ENCODE measurements at places on chromosomes 12 and 14. TPM values are rescaled to one million over a fixed set of nuclear protein-coding genes. Genes with fewer than 3 reads are reported as not detected.

GRCh38 chr12:94207849-94208621 lies 59.7 kb downstream of the PLXNC1 start:
- peaks cover 2% of the 10 kb centered on the region for H3K27me3 ChIP-seq
- no peak overlapping the region for H3K27ac ChIP-seq
- no peak overlapping the region for H3K4me3 ChIP-seq
- DNase-seq = no peak
- no peaks in the 10 kb centered on the region for H3K4me1 ChIP-seq

DNA sequence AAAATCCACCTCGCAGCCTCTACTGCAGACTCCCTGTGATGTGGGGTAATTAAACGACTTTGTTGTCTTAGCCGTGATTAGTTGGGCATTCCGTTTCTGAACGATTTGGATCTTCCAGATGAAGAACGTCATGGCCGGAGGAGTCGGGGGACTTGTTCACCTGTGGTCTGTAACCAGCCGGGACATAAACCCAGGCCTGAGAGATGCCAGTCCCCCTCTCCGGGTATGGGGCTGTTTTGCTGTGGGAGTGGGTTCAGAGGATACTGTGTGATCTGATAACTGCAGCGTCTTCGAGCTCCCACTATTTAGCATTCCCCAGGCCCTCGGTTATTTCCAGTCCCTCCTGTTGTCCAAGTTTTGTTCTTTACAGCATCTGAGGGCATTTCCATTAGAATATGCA lies 96.1 kb downstream of the PIWIL1 start:
- H3K4me3 ChIP-seq = no peak overlapping the region
- DNase-seq = no peak
- peaks cover 4% of the 10 kb centered on the region for H3K36me3 ChIP-seq
- no peak overlapping the region for H3K27ac ChIP-seq
- H3K27me3 ChIP-seq = peaks cover 8% of the 10 kb centered on the region

DNA sequence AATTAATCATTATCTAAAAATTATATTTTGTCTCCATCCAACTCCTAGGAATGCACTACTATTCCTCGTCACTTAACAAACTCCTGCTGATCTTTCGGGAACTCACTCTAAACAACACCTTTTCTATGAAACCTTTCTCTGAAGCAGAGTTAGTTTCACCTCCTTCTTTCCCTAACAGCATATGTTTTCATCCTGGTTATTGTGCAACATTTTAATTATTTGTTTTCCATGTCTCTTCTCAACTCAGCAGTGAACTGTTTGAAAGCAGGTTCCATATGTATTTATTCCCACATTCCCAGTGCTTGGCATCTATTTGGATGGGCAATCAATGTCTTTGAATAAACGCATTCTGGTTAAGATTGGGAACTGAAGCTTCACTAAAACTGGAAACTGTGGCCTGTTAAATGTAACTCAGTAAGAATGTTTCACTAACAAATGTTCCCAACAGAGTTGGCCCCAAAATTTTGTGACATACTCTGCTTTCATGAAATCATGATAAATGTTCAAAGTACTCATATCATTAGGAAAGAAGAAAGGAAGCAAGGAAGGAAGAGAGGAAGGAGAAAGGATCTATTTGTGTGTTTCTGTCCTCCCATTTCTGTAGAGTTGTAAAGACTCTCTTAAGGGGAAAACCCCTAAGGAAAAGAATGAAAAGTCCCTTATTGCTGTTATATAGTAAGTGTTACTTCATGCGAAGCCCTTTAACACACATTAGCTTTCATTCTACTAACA lies 13.9 kb upstream of the LGR5 start:
- H3K27me3 ChIP-seq = no peaks in the 10 kb centered on the region
- H3K4me1 ChIP-seq = no peaks in the 10 kb centered on the region
- no peak for DNase-seq
- no peak overlapping the region for H3K4me3 ChIP-seq

Gene LTBR
- total RNA-seq = 40.3 TPM

DNA sequence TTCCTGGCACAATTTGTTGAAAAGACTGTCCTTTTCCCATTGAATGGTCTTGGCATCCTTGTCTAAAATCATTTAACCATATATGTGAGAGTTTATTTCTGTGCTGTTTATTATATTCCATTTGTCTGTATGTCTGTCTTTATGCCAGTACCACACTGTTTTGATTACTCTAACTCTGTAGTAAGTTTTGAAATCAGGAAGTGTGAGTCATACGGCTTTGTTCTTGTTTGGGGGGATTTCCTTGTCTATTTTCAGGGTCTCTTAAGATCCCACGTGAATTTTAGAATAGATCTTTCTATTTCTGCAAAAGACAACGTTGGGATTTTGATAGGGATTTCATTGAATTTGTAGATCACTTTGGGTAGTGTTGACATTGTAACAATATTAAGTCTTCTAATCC lies 88.5 kb downstream of the MYRFL start:
- peaks cover 14% of the 10 kb centered on the region for H3K4me1 ChIP-seq
- H3K27ac ChIP-seq = no peak overlapping the region
- no peak overlapping the region for H3K4me3 ChIP-seq
- peaks cover 4% of the 10 kb centered on the region for H3K36me3 ChIP-seq
- DNase-seq = no peak

DNA sequence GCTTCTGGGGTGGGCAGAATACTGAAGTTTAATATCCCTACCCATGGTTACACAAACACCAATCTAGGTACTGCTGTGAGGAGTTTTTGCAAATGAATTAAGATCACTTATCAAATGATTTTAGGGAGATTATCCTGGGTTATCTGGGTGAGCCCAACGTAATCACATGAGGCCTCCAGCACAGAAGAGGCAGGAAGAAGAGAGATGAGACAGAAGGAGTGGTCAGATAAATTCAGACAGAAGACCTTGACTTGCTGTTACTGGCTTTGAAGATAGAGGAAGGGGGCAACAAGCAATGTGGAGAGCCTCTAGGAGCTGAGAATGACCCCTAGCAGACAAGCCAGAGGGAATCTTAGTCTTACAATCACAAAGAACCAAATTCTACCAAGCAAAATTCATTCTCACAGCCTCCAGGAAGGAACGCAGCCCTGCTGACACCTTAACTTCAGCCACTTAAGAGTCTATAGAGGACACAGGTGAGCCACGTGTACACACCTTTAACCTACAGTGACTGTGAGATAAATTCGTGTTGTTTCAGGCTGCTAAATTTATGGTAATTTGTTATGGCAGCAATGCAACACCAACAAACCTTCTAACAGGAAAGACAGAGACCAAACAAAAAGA lies 49.4 kb downstream of the FERMT2 start:
- H3K27ac ChIP-seq = peak overlapping the region; percentile 43
- DNase-seq = no peak
- H3K4me1 ChIP-seq = peaks cover 16% of the 10 kb centered on the region
- H3K4me3 ChIP-seq = no peak overlapping the region
- no peaks in the 10 kb centered on the region for H3K27me3 ChIP-seq

DNA sequence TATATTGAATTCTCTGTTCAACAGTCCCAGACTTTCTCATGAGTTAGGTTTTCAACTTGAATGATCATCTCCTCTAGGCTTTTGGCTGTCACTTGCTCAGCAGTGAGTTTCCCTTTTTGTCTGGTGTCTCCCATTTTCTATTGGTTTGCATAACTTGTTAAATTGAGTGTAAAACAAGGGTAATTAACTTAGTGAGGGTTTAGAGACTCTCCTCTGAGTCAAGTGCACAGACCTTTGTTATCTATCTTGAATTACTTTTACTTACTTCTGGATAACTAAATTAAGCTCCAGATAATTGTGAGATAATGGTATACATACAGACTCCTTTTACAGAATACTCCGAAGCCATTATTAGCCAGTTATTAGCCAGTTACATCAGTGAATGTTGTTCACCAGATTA lies 22.0 kb downstream of the MLXIP start:
- H3K4me1 ChIP-seq = peaks cover 48% of the 10 kb centered on the region
- no peak overlapping the region for H3K27ac ChIP-seq
- H3K27me3 ChIP-seq = peaks cover 6% of the 10 kb centered on the region
- DNase-seq = no peak
- H3K4me3 ChIP-seq = no peak overlapping the region
- peaks cover 8% of the 10 kb centered on the region for H3K36me3 ChIP-seq

Gene IL25
- not detected for total RNA-seq

Gene SLC22A17
- total RNA-seq = 35.3 TPM

DNA sequence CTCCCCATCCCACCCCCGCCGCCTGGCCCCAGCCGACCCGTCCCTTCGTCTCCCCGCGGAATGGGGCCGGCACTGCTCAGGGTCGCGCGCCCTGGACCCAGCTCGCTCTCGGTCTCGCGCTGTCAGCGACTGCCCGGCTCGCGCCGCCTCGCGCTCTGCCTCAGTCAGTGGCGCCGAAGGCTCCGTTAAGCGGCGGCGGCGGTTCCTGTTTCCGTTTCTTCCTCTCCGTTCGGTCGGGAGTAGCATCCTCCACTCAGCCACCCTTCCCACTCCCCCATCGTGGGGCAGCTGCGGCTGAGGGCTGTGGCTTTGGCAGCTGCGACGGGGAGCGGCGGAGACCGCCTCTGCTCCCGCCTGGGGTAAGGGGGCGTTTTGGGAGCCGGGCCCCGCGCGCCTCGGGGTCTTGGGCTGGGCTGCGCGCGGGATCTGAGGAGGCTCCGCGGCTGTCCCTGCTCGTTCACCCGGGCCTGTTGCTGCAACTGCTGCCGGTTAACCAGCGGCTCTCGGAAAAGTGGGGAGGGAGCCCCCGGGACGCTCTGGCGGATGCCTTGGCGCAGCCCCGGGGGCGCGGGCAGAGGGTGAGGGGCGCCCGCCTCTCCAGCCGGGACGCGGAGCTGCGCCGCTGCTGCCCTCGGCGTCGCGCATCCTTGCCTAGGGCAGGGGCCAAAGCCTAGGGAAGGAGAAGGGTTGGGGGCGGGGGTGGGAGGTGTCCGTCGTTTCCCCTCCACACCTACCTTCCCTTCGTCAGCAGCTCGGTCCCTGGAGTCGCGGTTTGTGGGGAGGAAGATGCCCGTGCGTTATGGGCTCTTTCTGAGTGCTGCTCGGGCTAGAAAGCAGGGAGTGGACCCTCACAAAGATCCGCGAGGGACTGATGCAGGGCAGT lies 567 bp downstream of the FUT8 start:
- peaks cover 11% of the 10 kb centered on the region for H3K4me1 ChIP-seq
- DNase-seq = no peak
- peaks cover 2% of the 10 kb centered on the region for H3K36me3 ChIP-seq
- peak overlapping the region; percentile 95 for H3K4me3 ChIP-seq

GRCh38 chr12:47387994-47388393 lies 308.2 kb upstream of the AMIGO2 start:
- no peak overlapping the region for H3K4me3 ChIP-seq
- H3K27me3 ChIP-seq = peaks cover 1% of the 10 kb centered on the region
- H3K27ac ChIP-seq = no peak overlapping the region
- peaks cover 19% of the 10 kb centered on the region for H3K4me1 ChIP-seq

GRCh38 chr12:3342051-3342450 lies 149.0 kb upstream of the PRMT8 start:
- no peak overlapping the region for H3K27ac ChIP-seq
- DNase-seq = peak; percentile 71
- peaks cover 4% of the 10 kb centered on the region for H3K27me3 ChIP-seq

DNA sequence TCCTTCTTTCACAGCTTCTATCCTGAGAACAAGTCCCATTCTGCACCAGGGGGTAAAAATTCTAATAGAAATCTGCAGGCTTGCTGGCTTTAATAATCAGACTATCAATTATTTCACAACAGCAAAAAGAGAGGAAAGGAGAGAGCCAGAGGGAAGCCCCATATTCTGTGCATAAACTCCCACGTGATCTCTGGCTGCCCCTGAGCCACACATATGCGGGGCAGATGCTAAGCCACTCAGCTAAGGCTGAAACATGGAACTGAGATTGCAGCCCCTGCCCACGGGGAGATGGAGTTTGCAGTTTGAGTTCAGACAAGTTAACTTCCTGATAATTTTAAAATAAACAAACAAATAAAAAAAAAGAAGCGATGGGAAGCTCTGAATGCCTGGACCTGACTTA lies 254.4 kb upstream of the CCDC196 start:
- H3K4me3 ChIP-seq = peak overlapping the region; percentile 81
- peak; percentile 10 for DNase-seq
- peaks cover 6% of the 10 kb centered on the region for H3K27me3 ChIP-seq
- H3K27ac ChIP-seq = peak overlapping the region; percentile 64
- H3K4me1 ChIP-seq = peaks cover 57% of the 10 kb centered on the region

GRCh38 chr12:117441751-117442150 lies 80.3 kb upstream of the NOS1 start:
- peaks cover 2% of the 10 kb centered on the region for H3K27me3 ChIP-seq
- H3K4me3 ChIP-seq = no peak overlapping the region
- DNase-seq = no peak
- no peaks in the 10 kb centered on the region for H3K36me3 ChIP-seq
- no peaks in the 10 kb centered on the region for H3K4me1 ChIP-seq

GRCh38 chr14:80695869-80696268 lies 245.7 kb downstream of the CEP128 start:
- no peak overlapping the region for H3K27ac ChIP-seq
- peaks cover 2% of the 10 kb centered on the region for H3K4me1 ChIP-seq

GRCh38 chr12:113660936-113661335 lies 189.3 kb upstream of the LHX5 start:
- no peaks in the 10 kb centered on the region for H3K36me3 ChIP-seq
- peaks cover 8% of the 10 kb centered on the region for H3K4me1 ChIP-seq
- no peak overlapping the region for H3K27ac ChIP-seq
- no peak for DNase-seq
- no peak overlapping the region for H3K4me3 ChIP-seq
- no peaks in the 10 kb centered on the region for H3K27me3 ChIP-seq

Gene TAS2R9
- total RNA-seq = not detected

Gene CABP1
- total RNA-seq = not detected

Gene KRT72
- 0.28 TPM for total RNA-seq

DNA sequence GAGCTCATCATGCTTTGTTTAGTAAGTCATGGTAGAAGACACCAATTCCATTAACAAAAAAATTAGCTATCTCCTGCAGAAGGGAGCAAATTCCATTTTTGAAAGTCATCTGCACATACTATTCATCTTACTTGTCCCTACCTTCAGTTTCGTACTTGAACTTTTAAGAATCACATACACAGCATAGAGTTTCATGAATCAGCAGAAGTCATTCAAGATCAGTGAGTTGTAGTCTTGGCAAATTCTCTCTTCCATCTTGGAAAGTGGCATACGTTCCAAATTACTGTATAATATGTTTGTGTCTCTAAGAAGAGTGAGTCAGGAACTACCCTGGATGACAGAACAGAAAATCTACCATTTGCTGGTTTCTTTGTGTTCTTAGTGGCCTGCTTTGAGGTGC lies 14.1 kb downstream of the VRK1 start:
- no peak overlapping the region for H3K27ac ChIP-seq
- no peak for DNase-seq
- H3K4me1 ChIP-seq = peaks cover 1% of the 10 kb centered on the region
- H3K27me3 ChIP-seq = no peaks in the 10 kb centered on the region
- H3K36me3 ChIP-seq = no peaks in the 10 kb centered on the region

- no peak overlapping the region for H3K27ac ChIP-seq
- no peak for DNase-seq
- H3K36me3 ChIP-seq = peaks cover 5% of the 10 kb centered on the region
- no peaks in the 10 kb centered on the region for H3K27me3 ChIP-seq
Measured at GRCh38 chr12:94618995-94619695, 31.2 kb downstream of the TMCC3 start.

Gene PTGER2
- total RNA-seq = not detected

Gene SALL2
- 38.4 TPM for total RNA-seq

All from endothelial cell (in vitro differentiated cells).